ENCODE measurements at places on chromosomes 3 and 15. TPM values are rescaled to one million over a fixed set of nuclear protein-coding genes. Genes with fewer than 3 reads are reported as not detected.

Gene ECT2
- total RNA-seq = 1.2 TPM

Gene CACNA2D3
- 3.8 TPM for total RNA-seq

Gene CLRN1
- total RNA-seq = not detected

Gene SH2D7
- not detected for total RNA-seq

Gene FANCD2OS
- total RNA-seq = not detected

Gene TERC
- total RNA-seq = 369 TPM

DNA sequence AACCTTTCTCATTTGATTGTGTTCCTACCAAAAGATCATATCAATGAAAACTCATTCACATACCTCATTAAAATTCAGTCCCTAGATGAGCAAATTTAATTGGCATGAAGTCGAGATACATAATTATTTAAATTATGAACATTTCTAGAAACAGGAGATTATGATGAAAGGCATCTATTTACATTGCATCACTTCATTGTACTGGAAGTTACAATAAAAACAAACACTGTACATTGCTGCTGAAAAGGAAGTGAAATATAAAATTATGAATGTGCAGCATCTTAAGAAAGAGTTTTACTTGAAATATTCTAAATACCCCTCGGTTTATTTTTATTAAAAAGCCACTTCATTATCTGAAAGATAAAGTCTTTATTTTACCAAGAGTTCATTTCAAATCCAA, 163.4 kb upstream of the ZNF385D start:
- no peaks in the 10 kb centered on the region for H3K27me3 ChIP-seq
- no peak overlapping the region for H3K27ac ChIP-seq
- no peak overlapping the region for H3K4me3 ChIP-seq
- no peaks in the 10 kb centered on the region for H3K4me1 ChIP-seq

GRCh38 chr15:80636675-80637074, 58.4 kb upstream of the ABHD17C start:
- H3K27me3 ChIP-seq = no peaks in the 10 kb centered on the region
- no peak overlapping the region for H3K27ac ChIP-seq
- no peaks in the 10 kb centered on the region for H3K4me1 ChIP-seq
- H3K4me3 ChIP-seq = no peak overlapping the region
- peak; percentile 20 for DNase-seq

DNA sequence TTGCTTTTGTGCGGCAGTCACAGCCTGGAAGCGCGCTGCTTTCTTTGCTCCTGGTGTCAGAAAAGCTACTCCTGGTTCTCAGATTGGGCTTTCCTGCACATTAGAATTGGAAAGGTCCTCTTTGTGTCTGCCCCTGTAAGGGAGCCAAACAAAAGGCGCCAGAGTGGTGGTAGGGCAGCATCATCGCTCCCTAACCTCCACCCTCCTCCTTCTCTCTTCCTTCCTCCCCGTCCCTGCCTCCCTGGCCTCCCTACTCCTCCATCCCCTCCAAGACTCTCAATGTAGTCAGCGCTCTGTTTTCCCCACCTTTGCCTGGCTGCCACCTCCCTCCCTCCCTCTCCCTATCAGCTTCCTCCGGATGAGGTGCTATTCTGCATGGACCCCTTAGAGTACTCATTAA, 65.3 kb downstream of the SH3GL3 start:
- H3K4me1 ChIP-seq = no peaks in the 10 kb centered on the region
- H3K27me3 ChIP-seq = peaks cover 9% of the 10 kb centered on the region
- no peak overlapping the region for H3K4me3 ChIP-seq
- DNase-seq = no peak
- no peak overlapping the region for H3K27ac ChIP-seq

GRCh38 chr15:82916161-82916952, 36.2 kb downstream of the HOMER2 start:
- H3K4me1 ChIP-seq = peaks cover 52% of the 10 kb centered on the region
- no peaks in the 10 kb centered on the region for H3K27me3 ChIP-seq
- no peak for DNase-seq
- no peaks in the 10 kb centered on the region for H3K36me3 ChIP-seq

DNA sequence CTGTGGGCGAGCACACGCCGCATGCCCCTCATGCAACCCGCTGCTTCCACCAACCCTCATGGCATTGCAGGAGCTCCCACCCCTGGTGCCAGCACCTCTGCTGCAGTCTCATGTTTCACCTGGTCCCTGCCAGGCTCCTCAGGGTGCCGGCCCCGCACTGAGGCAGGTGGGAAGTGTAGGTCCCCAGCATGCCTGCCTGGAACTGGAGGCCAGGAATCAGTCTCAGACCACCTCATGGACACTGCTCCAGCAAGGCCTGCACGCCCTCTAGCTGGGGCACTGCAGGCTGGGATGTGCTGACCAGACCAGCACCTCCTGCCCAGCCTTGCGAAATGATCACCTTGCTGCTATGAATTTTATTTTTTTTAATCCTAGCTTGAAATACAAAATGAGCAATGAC, 39.1 kb downstream of the OCA2 start:
- H3K4me1 ChIP-seq = no peaks in the 10 kb centered on the region
- no peaks in the 10 kb centered on the region for H3K36me3 ChIP-seq
- no peaks in the 10 kb centered on the region for H3K27me3 ChIP-seq

DNA sequence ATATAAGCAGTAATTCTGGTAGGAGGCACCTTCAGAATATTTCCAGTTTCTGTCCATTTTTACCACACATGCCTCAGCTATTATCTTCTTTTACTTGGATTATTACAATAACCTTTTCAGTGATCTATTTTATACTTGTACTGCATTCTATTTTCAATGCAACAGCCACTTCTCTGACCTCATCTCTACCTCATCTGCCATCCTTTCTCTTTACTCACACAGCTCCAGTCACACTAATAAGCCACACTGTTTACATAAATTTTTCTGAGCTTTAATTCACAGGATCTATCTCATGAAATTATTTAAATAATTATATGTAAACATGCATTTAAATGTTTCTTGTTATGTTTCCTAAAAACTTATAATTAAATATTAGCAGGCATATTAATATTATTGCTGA, 47.3 kb upstream of the BCHE start:
- DNase-seq = no peak
- H3K27ac ChIP-seq = no peak overlapping the region

- DNase-seq = no peak
- H3K27ac ChIP-seq = no peak overlapping the region
- H3K27me3 ChIP-seq = no peaks in the 10 kb centered on the region
- H3K4me3 ChIP-seq = no peak overlapping the region
Measured at GRCh38 chr3:35596335-35596995, 42.9 kb upstream of the ARPP21 start.

DNA sequence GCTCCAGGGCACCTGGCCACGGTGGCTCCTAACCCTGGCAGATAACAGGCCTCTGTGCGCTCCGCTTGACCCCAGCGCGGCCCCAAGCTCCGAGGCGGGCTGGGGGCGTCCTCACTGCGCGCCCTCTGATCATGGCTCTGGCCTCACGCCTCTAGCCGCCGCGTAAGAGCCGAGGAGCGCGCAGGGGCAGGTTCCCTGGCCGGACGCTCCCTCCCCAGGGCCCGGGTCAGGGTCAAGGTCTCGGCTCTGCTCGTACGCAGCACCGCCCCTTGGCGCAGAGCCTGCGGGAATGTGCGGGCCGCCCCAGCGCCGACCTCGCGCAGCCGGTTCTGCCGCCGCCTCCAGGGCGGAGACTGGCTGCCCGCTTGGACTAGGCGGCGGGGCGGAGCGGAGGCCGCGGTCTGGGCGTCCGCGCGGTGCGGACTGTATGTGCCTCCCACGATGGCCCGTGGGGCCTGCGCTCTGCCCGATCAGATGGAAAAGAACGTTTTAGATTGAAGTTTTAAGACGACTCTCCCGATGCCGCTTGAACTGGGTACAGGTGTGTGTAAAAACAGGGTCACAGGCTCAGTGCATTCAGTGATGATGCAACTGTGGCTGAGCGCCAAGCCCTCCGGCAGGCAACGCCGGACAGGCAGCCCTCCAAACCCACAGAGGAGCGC, 40.8 kb downstream of the CHST14 start:
- no peaks in the 10 kb centered on the region for H3K36me3 ChIP-seq
- peak; percentile 93 for DNase-seq
- peak overlapping the region; percentile 52 for H3K4me3 ChIP-seq
- peaks cover 21% of the 10 kb centered on the region for H3K4me1 ChIP-seq
- peaks cover 6% of the 10 kb centered on the region for H3K27me3 ChIP-seq
- peak overlapping the region; percentile 70 for H3K27ac ChIP-seq

GRCh38 chr3:197298945-197299854, 788 bp upstream of the DLG1 start:
- H3K36me3 ChIP-seq = no peaks in the 10 kb centered on the region
- H3K4me3 ChIP-seq = peak overlapping the region; percentile 70
- H3K4me1 ChIP-seq = peaks cover 7% of the 10 kb centered on the region
- peak; percentile 75 for DNase-seq
- H3K27me3 ChIP-seq = no peaks in the 10 kb centered on the region
- H3K27ac ChIP-seq = peak overlapping the region; percentile 93

DNA sequence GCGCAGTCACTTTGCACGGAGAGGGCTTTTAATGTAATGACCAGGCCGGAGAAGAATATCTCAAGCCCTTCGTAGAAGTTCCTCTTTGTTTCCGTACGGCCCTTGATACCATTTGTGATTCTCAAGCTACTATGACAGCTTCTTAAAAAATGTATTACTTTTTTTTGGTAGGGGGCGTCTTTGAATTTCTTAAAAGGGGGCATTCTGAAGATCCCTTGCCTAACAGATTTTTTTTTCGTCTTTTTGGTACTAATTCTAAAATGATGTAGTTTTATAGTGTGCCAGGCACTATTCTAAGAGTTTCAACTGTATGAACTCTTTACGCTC, 614.0 kb downstream of the MCTP2 start:
- DNase-seq = no peak
- no peaks in the 10 kb centered on the region for H3K36me3 ChIP-seq
- peak overlapping the region; percentile 86 for H3K27ac ChIP-seq
- no peaks in the 10 kb centered on the region for H3K27me3 ChIP-seq
- peaks cover 15% of the 10 kb centered on the region for H3K4me1 ChIP-seq
- peak overlapping the region; percentile 49 for H3K4me3 ChIP-seq

DNA sequence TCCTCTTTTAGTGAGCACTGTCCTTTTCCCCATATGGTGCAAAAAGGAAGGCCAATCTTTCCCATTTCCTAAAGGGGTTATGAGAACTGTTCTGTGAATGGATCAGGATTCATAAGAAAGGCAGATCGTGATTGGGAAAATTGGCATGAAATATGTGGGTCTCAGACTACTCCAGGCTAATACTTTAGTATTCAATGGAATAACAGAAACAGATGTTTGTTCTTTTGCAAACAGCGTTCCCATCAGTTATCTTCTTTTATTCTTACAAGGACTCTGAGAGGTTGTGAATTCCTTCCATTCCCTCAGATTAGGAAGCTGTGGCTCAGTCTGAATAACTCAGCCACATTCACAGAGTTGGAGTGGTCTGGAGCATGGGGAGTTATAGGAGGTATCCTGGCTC, 51.3 kb upstream of the MTMR10 start:
- H3K27me3 ChIP-seq = no peaks in the 10 kb centered on the region
- DNase-seq = no peak
- H3K27ac ChIP-seq = no peak overlapping the region
- no peak overlapping the region for H3K4me3 ChIP-seq
- H3K36me3 ChIP-seq = no peaks in the 10 kb centered on the region

- peaks cover 5% of the 10 kb centered on the region for H3K27me3 ChIP-seq
- no peak overlapping the region for H3K27ac ChIP-seq
- no peak overlapping the region for H3K4me3 ChIP-seq
- H3K4me1 ChIP-seq = peaks cover 19% of the 10 kb centered on the region
Measured at GRCh38 chr15:45714590-45715488, 80.0 kb downstream of the SQOR start.

Measured in stomach (tissue), 19 donors.